ENCODE measurements at places on chromosomes 12 and 14. TPM values are rescaled to one million over a fixed set of nuclear protein-coding genes. Genes with fewer than 3 reads are reported as not detected.

The FICD gene
- 9.4 TPM for total RNA-seq

The TDRD9 gene
- not detected for total RNA-seq

The TUBA1A gene
- total RNA-seq: 628 TPM

The CSRP2 gene
- total RNA-seq: 53.0 TPM

The FAM90A1 gene
- not detected for total RNA-seq

The TAS2R42 gene
- total RNA-seq: not detected

The CKAP4 gene
- 210 TPM for total RNA-seq

The WNT1 gene
- total RNA-seq: not detected

The PTCSC3 gene
- not detected for total RNA-seq

The KRT6C gene
- not detected for total RNA-seq

The RIMBP2 gene
- not detected for total RNA-seq

The KRT76 gene
- total RNA-seq: not detected

The GALNT16 gene
- 1.4 TPM for total RNA-seq

The GUCY2C gene
- total RNA-seq: not detected

The SERPINA3 gene
- 0.89 TPM for total RNA-seq

The NXPH4 gene
- total RNA-seq: 5.7 TPM

The TAS2R7 gene
- total RNA-seq: not detected

The CMA1 gene
- total RNA-seq: not detected

The RNF41 gene
- 125 TPM for total RNA-seq

Measured in GM23248 (cell line).